GM12892 (cell line): ENCODE measurements at places on chromosomes 6 and 20.

- no peak for DNase-seq
Measured at GRCh38 chr6:105270511-105270910, 90.7 kb upstream of the POPDC3 start.

GRCh38 chr6:6471276-6471675 is 117.2 kb upstream of the LY86 start:
- DNase-seq = no peak

GRCh38 chr20:50054231-50054547 is 58.8 kb downstream of the UBE2V1 start:
- no peak for DNase-seq

- DNase-seq = no peak
Measured at GRCh38 chr6:145247692-145248419, 487.5 kb downstream of the EPM2A start.

- no peak for DNase-seq
Measured at GRCh38 chr6:37491830-37492208, 7.9 kb downstream of the CCDC167 start.

DNA sequence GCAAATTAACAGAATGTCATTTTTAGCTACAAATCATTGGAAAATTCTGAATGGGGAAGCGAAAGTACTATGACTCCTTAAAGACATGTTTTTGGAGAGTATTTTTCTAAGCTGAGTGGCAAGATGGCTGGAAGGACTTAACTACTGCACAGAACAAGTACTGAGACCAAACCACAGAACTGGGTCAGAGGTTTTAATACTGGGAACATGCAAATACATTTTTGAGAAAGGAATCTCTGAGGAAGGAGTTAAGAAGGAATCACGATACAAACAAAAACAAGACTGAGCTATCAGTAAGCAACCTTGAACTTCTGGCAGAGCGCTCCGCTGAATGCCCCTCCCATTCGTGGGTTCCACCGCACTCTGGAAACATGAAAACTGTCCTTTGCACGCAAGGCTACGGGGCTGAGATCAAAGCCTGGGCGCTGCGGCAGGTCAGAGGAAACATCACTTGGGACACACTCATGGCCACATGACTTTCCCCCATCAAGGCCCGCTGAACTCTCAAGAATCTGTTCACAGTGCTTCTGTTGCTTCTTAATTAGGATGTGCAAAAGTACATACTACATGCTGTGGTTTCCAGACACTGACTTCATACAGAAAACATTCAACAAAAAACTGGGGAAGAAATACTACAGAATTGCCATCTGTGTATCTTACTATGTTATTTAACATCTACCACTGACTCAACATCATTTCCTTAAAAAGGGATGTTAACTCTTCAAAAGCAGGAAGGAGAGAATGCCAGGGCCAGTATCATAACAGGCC is 27.8 kb downstream of the SLC23A2 start:
- DNase-seq = no peak
